ENCODE measurements at places on chromosomes 3 and 15.

- no peak for DNase-seq
Measured at GRCh38 chr3:101878589-101878988, 29.3 kb downstream of the NFKBIZ start.

DNA sequence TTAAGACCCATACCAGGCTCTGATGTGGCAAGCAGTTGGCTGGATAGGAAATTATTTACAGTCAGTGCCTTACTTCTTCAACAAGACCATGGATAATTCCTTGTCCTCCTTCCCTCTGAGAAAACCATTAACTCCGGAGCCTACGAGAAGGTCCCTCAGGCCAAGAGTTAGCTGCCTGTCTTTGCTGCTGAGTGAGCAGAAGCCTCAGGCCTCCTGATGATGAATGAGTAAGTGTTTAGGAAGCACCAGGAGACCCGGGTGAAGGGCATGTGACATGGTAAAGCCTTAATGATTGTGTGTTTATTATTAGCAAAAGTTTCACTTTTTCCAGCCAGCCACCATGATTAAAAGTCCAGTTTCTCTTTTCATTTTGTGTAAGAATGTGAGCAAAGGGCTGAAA, 174.9 kb upstream of the TOPAZ1 start:
- no peak for DNase-seq

GRCh38 chr3:118231578-118231977, 803.1 kb downstream of the IGSF11 start:
- no peak for DNase-seq

DNA sequence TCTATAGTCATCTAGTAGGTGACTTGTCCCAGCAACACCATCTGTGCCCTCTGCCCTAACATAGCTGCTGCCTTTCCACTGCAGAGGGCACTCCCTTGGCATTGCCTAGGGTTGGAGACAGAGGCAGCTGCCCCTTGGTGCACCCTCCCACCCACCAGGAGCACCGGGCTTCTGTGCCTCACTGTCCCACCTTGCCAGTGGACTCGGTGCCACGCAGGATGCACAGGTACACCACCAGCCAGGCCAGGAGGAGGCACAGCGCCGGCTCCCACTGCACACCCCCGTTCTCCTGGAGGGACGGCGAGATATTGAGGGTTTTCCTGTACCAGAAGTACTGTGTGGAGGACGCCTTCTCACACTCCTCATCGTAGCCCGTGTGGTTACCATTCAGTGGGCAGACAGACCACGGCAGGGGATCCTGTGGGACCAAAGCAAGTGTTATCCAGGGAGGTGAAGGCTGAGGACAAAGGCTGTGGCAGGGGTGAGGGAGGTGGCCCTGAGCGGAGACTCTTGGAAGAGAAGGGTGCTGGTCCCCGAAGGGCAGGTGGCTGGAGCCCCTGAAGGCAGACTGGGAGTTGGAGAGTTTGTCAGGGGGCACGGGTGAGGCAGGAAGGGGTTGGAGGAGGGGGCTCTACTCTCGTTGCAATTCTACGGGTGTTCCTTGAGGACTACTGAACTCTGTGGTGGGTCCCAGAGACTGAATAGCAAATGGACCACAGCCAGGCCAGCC, 20.6 kb downstream of the SLC6A20 start:
- no peak for DNase-seq

- DNase-seq, result no peak
Measured at GRCh38 chr3:33377931-33378330, 62.3 kb downstream of the UBP1 start.

DNA sequence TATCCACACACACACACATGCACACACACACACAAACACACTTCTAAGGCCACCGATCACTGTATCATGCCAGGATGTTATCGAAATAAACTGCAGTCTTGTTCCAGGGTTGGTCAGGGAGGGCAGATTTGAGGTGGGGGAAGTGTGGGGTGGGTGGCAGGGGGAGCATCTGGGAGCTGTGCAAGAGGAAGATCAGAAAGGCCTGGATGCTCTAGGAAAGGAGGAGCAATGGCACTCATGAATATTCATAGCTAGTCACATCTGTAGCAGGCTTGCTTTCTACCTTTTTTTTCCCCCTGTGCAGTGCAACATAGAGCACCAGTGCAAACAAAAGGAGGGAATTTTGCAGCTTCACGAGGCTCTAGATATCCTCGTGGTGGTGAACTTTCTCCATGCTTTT, 84.9 kb downstream of the MEIS2 start:
- DNase-seq, result peak; percentile 12

DNA sequence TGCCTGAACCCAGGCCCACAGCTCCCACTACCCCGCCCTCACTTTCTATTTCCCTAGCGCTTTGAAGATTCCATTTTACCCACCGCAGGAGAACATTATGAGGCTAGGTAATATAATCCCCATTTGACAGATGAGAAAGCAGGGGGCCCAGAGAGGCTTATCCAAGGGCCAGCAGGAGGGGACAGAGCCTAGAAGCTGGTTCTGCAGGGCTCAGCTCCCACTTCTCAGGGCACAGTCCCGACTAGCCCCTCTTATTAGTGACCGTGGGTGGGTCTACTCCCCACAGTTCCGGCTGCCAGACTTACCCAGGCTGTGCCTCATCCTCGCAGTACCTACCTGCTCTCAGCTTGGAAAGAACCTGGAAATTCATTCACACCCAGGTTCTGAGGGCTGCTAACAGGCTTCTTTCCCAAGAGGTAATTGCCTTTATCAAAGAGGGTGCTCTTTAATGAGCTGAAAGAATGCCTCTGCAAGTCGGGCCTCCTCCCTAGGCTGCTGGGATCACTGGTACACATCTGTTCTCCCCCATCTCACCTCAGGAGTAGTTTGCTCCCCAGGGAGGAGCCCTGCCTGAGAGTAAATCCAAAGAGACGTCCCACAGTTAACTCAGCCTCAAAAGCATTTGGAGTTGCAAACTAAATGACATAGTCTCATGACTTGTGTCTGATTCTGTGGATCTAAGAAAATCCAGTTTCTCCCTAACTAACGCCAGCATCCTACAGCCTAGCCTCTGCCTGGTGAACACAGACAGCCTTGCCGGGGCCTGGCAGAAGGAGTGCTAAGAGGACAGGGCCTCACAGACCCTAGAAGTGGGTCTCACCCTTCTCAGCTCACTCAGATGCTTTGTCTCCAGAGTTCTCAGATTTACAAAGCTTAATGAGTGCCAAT, 125.0 kb downstream of the CHSY1 start:
- DNase-seq, result no peak

GRCh38 chr3:14920536-14920935, 26.8 kb upstream of the NR2C2 start:
- no peak for DNase-seq

- no peak for DNase-seq
Measured at GRCh38 chr3:34013818-34014570, 215.6 kb downstream of the PDCD6IP start.

DNA sequence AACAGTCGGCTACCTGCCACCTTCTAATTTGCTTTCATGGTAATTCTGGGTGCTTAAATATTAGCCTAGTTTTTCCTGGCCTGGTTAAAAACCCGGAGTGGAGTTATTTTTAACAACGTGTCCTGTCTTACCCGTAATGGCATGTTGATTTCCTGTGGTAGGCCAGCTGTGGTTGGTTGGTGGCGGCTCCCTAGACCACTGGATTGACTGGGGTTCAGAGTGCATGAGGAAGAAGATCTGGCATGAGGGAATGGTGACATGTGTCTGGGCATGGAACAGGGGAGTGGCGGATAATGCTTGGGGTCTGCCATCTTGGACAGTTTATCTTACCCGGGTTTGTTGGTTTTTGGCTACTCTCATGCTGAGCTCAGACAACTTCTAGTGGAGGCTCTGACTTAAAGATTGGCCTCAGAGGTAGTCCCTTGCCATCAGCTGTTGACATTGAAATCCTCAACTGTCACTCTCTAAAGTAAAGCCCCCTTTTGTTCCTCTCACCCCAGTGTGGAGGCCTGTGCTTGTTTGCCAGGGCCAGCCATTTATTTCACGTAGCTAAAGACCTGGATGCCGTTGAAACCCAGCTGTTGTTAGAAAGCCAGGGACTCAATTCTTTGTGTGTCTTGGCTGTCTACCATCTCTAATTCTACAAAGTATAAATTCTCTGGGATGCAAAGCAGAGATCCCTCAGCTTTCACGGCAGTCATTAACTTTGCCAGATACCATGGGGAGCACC, 81.6 kb downstream of the DNASE1L3 start:
- DNase-seq, result no peak

DNA sequence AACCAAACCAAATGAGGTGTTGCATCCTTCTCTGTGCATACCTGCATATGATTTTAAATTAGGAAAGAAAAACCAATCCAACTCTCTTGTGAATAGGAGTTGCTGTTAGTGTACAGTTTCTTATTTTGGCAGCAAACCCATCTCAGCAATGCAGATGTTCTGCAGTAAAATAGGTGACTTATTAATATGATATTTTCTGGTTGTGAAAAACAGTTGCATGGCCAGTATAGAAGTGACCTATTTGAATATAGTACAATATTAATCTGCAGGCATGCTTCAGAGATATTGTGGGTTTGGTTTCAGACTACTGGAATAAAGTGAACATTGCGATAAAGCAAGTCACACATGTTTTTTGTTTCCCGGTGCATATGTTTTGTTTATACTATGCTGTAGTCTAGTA, 42.2 kb downstream of the AKAP13 start:
- no peak for DNase-seq

DNA sequence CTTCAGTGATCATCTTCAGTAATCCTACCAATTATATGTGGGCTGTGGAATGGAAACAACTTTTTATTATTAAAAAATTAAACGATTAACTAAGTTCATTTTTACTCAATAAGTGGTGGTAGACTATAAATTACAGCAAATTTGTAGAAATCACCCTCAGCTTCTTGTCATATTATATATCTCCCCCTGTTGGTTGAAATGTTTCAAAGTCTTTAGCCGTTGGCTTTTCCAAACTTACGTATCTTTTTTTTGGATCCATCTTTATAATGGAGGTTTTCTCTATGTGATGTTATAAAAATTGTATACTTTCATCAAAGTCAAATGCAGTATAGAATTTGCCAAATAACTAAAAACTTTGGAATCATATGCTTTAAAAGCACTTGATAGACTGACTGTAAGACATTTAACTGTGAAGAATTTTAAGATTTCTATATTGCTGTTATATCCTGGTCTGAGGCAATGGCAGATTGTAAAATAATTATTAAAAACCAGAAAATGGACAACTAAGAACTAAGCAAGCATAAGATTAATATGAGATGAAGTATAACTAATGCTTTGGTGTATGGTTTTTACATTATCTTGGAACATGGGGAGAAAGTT, 44.7 kb downstream of the ATP11B start:
- peak; percentile 33 for DNase-seq

- no peak for DNase-seq
Measured at GRCh38 chr3:21543380-21544075, 207.5 kb downstream of the ZNF385D start.

DNA sequence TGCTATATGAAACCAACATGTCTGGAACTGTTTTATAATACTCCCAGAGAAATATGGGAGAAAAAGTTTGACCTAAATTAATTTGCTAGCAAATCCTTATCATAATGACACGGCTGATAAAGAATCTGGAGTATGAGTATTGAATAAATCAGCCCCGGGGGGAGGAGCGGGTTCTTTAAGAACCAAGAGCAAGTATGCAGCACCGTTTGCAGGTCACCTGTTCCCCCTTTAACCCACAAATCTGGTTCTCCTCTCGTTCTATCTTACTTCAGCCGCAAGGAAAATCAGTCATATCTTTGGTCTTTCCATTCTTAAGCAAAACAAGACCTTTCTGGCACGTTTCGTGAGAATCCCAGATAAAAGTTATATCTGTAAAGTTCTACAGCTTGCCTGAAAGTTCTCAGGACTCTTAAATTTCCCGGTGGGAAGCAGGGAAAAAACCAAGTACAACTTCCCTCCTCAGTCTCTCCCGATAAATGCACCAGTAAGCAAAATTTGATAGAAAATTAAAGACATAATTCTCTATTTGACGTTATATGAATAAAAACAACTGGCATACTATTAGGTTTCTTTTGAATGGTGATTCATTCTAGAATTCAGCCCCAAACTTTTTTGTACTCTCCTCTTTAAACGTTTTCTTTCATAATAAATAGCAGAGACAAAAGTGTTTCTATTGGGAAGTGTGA, 348.6 kb downstream of the ZBBX start:
- DNase-seq, result no peak

GRCh38 chr3:189053322-189053721, 118.4 kb upstream of the TPRG1 start:
- no peak for DNase-seq

DNA sequence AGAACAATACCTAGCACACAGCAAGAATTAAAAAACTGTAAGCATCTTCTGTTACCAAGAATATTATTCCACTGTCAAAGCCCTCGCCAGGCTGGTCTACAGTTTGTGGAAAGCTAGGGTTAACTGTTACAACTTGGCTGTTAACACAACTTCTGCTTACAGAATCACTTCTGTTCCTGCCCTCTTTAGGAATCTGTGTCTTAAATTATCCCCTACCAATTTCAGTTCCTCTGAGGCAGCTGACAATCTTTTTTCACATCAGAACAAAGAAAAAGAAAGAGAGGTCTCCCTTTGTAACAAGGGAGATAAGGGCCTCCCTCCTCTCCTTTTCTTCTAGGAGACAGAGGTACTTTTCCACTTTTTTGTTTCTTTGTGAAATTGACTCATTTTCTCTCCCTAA, 188.9 kb downstream of the FMN1 start:
- DNase-seq, result peak; percentile 18

GRCh38 chr3:128879991-128880390, 571 bp downstream of the ACAD9 start:
- peak; percentile 25 for DNase-seq

DNA sequence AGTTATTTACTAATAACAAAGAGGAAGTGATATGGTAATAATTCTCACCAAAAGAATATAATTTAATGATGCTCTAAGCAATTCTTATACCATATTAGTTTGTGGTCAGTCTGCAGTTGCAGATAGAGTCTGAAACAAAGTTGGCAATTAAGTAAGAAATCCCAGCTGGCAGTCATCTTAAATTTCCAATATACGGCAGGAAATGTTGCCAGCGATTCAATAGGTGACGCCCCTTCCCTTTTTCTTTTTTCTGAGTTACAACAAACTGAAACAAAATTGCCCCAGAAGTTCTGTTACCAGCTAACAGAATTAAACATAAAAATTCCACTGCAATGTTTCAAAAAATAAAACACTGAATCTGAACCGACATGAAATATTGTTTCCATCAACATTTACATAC, 26.7 kb downstream of the LRRFIP2 start:
- DNase-seq, result no peak

Data from OCI-LY7 (cell line).